ENCODE measurements at places on chromosomes 16 and 17.

- DNase-seq, result no peak
Measured at GRCh38 chr17:3724378-3725077, 825 bp downstream of the HASPIN start.

GRCh38 chr17:40113907-40114245, 7.9 kb upstream of the MSL1 start:
- peak; percentile 82 for DNase-seq

DNA sequence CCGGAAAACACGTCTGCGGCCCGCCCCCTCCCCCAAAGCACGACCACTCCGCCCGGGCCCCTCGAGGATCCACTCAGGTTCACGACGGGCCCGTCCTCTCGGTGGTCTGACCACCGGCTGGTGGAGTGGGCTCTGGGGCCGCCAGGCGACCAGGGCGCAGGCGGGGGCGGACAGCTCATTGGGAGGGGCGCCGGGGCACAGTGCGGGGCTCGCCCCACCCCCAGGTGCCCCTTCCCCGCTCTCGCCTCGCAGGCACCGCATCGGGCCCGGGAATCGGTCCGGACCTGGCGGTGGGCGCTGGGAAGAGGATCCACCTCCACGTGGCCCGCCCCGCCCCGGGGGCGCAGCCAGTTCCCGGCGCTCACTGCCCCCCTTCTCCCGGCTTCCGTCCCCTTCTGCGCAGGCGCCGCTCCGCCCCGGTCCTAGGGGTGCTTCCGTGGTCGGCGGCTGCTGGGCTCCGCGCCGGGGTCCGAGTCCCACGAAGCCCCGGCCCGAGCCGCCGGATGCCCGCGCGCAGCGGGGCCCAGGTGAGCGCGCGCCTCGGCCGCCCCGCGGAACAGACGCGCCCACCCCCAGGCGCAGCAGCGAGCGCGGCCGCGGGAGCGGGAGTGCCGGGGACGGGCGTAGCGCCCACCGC, at the start of gene MPG:
Gene MPG, plus strand, starts transcription at position 419 of the 637 bp plus-strand sequence. Its CDS starts 85 bp downstream, at position 504.
- peak; percentile 83 for DNase-seq

- no peak for DNase-seq
Measured at GRCh38 chr17:40364121-40364861, at the start of gene GJD3. TSS of gene GJD3 (minus strand) at chr17:40364737. CDS start at chr17:40363815, 922 bp downstream.

DNA sequence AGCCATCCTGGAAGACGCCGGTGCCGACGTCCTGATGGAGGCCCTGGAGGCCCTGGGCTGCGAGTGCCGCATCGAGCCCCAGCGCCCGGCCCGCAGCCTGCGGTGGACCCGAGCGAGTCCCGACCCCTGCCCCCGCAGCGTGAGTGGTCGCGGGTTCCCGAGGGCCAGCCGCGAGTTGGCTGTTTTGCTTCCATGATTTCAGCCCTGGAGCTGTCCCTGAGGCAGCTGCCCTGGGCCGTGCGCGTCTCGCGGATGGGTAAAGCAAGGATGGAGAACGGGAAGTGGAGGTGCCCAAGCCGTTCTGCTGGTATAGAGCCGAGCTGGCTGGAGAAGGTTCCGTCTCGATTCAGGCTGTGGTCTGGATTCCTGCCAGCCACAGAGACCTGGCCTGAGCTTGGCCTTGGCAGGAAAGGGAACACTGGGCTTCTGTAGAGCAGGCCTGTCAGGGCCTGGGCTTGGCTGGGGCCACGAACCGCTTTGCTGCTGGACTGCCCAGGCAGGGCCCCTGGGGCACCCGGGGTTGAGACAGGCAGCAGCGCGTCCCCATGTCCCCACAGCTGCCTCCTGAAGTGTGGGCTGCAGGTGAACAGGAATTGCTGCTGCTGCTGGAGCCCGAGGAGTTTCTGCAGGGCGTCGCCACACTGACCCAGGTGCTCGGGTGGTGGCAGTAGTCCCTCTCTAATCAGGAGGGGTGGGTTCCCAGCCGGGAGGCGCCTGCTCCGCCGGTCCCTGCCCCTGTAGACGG, 941 bp upstream of the MRPS34 start:
- DNase-seq, result no peak

DNA sequence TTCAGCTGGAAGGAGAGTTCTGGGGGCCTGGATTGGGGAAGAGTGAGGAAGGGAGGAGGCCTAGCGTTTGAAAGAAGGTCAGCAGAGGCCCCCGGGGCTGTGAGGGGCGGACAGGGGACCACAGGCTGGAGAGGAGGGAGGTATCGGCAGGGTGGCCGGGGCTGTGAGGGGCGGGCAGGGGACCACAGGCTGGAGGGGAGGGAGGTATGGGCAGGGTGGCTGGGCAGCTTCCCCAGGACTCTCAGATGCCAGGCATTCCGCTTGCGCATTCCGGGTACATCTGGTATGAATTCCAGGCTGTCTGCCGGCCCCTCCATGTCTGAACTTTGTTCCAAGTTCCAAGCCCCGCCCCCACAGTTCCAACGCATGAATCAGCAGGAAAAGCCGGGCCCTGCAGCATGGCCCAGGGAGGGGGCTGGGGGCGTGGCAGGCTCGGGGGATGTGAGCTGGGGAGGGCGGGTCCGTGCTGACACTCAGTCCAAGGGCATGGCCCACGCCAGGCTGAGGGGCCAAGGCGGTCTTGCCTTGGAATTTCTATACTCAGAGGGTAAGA, 4.3 kb upstream of the TLCD2 start:
- peak; percentile 99 for DNase-seq

DNA sequence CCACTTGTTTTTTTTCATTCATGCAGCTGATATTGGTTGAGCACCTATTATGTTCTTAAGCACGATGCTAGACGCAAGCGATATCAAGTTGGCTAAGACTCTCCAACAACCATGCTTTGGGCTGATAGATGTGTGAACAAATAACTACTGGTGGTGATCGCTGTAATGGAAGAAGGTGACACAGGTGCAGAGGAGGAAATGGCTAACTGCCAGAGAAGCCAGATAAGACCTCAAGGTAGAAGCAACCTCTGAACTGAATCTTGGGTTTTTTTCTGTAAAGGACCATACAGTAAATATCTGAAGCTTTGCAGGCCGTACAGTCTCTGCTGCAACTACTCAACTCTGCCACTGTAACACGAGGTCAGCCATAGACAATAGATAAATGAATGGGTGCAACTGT, 97.9 kb downstream of the C17orf67 start:
- DNase-seq, result no peak

- DNase-seq, result no peak
Measured at GRCh38 chr17:11384131-11384530, 143.1 kb downstream of the SHISA6 start.

- DNase-seq, result peak; percentile 52
Measured at GRCh38 chr16:73066927-73067670, 19.2 kb upstream of the ZFHX3 start.

DNA sequence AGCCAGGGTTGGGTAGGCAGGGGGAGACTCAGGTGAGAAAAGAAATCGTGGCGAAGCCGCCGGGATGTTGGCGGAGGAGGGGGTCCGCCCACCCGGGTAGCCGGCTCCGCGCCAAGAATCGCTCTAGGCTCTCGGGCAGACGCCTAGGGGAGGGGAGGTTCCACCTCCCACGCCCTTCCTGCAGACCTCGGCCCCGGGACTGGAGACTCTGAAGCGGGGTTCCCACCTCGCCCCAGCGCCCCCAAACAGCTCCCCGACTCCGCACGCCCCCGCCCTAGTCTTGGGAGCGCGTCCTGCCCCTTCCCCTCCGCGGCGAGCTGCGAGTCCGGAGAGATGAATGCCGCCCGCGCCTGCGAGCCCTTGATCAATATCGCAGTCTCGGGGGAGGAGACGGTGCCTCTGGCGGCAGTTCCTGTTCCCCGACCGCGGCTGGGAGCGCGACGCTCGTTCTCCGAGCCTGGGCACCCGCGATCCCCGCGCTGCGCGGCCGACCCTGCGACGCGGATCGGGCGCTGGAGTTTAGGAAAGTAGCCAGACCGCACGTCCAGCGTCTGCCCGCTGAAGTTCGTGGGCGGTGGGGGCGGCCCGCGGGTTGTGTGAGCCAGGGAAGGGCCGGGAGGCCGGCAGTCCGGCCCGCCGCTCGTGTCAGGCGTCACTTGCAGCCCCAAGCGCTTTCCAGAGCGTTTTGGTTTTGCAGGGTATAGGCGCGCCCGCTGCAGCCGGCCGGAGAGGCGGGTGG, 790 bp downstream of the CRHR1 start:
- no peak for DNase-seq

DNA sequence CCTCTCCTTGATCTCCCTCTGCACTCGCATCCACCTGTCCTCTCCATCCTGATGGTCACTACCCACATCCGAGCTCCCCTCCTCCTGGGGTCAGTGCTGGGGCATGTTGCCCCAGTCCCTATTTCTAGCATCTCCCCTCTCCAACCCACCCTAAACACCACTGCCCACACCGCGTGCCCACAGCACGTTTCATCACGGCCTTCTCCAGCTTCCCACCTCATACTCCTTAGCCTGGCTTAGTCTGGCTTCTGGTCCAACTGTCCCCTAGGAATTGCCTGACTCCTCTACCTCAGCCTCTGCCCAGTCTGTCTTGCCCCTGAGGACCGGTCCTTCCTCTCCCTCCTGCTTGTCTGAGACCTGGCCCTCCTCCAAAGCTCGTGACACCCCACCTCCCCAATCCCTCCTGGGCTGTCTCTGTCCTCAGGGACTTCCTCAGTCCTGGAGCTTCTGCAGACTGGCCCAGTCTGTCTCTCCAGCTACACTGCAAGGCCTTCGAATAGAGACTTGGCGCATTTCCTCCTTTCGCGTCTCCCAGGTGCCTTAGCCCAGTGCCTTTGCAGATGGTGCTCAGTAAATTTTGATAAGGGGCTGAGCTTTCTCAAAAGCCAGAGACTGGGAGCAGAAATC, 4.9 kb downstream of the ALOX15 start:
- DNase-seq, result no peak

GRCh38 chr16:81350306-81350615, 35.5 kb downstream of the GAN start:
- no peak for DNase-seq

GRCh38 chr16:89449726-89450335, 40.5 kb downstream of the ANKRD11 start:
- DNase-seq, result no peak

DNA sequence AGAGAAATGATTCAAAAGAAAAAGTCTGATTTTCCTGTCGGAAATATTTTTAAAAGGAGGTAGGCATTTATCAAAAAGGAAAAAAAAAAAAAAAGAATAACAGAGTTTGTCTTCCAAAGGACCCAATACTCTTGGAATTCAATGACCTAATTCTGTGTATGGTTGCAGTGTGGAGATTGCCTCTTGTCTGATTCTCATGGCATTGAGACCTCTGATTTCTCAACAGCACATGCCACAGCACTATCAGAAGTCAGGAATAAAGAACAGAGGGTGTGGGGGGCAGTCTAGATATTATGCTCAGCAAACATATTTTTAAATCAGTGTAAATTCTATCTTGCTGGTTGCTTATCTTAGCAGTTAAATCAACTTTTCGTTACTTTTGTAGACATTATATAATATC, 81.3 kb upstream of the SOX9 start:
- no peak for DNase-seq

- DNase-seq, result no peak
Measured at GRCh38 chr17:82979718-82980117, 99.7 kb upstream of the METRNL start.

GRCh38 chr17:32226886-32227285, 38.7 kb upstream of the RHBDL3 start:
- DNase-seq, result no peak

DNA sequence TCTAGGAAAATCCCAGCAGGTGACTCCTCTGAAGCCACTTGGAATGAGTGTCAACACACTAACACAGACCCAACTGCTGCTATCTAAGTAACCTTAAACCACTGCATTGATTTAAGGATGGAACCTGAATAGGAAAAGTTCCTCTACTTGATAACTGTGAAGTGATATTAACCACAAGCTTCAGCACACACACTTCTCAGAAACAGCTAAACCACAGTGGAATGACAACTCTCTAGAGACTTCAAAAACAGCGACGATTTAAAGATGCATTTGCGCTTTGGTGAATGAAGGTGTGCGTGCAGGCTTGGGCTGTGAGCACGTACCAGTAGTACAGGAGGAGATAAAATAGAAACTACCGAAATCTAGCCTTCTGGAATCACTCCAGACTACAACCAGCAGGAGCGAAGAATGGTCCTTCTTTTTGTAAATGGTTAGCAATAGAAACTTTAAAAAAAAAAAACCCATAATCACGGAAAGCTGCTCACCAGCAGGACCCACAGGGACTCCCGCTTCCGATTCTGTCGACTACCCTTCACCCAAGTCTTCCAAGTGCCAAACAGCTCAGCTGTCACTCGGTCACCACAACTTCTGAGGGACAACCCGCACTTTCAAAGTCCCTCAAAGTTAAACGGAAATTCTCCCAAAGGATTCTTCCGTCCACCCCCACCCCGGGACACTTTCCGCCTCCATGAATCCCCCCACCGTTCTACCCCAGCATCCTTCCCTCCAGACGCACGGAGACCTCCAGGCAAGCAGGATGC, 137.7 kb upstream of the CORO6 start:
- peak; percentile 46 for DNase-seq

- no peak for DNase-seq
Measured at GRCh38 chr17:320809-321385, 31.7 kb downstream of the RPH3AL start.

GRCh38 chr16:67649494-67649931, 4.6 kb downstream of the CARMIL2 start:
- no peak for DNase-seq

DNA sequence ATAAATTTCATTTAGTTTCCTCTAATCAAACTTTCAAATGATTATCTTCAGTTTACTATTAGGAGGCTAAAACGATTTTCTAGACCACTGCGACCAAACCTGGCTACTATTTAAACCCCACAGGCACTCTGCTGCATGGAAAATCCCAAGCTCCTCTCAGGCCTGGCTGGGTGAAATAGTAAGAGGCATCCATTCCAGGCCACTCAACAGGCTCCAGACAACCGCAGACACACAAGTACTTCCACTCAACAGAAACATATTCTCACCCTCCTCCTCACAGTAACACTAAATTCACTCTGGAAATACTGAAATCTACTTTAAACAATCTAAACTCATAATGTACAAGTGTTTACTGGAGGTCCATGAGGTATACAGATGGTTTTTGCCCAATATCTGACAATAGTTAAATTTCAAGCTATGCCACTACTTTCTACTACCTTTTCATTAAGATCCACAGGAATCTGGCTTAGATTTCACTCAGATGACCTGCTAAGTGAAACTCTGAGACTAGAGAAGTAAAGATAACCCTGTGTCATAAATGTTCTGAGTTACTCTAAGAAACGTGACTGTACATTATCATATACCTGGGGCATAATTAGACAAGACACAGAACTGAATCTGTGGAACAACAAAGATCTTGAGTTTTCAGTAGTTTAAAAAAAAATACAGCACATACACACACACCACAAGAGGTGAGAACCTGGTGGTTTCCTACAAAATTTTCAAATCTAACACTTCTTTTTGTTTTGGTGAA, 10.4 kb downstream of the VPS53 start:
- no peak for DNase-seq

DNA sequence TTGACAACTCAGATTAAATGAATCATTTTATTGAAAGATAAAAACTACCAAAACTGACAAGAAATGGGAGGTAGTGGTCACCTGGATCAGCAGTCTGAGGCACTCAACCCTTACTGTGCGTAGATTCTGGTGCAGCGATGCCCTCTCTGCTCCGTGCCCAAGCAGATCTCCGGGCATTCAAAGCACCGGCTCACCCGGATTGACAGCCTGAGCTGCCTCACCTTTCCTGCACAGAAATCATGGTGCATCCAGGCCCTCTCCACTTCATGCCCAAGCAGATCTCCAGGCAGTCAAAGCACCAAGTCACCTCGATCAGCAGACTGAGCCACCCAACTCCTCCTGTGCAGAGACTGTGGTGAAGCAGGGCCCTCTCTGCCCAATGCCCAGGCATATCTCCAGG, 196.8 kb downstream of the CA10 start:
- DNase-seq, result no peak

Measured in fibroblast of upper back skin (primary cell).